Kasumi-1 (cell line): ENCODE measurements at places on chromosomes 16 and 17.

GRCh38 chr16:55184052-55184451 lies 140.0 kb upstream of the IRX6 start:
- no peak for DNase-seq

DNA sequence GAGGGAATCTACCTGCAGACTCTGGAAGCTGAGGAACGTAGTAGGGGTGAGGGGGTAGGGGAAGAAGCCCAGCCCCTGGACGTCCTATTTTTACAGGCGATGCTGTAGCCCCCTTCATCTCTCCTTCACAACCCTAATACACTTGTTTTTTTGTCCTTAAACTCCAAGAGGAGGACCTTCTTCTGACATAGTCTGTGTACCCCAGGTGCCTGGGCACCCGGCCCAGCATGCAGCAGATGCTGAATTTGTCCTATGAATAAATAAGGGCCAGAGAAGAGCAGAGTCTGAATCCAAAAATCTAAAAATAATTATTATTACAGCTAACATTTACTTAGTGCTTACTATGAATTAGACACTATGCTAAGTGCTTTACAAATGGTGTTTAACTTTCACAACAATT lies 5.1 kb downstream of the KIF18B start:
- DNase-seq: no peak

DNA sequence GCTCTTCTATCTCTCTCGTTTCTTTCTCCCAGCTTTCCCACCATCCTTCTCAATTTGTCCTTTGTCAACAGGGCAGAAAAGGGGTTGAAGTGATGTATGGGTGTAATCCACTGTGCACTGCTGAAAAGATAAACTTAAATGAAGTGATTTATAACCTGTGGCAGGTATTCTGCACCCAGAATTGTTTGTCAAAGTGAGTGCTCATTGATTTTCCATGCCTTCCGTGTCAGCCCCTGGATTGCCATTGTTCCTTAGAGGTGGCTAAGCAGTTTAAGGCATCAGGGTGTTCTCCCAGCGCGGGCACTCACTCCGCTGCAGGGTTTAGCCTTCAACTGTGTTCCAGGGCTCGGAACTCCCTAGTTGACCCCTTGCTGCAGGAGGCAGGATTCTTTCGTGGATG lies 82.9 kb downstream of the PITPNC1 start:
- no peak for DNase-seq

DNA sequence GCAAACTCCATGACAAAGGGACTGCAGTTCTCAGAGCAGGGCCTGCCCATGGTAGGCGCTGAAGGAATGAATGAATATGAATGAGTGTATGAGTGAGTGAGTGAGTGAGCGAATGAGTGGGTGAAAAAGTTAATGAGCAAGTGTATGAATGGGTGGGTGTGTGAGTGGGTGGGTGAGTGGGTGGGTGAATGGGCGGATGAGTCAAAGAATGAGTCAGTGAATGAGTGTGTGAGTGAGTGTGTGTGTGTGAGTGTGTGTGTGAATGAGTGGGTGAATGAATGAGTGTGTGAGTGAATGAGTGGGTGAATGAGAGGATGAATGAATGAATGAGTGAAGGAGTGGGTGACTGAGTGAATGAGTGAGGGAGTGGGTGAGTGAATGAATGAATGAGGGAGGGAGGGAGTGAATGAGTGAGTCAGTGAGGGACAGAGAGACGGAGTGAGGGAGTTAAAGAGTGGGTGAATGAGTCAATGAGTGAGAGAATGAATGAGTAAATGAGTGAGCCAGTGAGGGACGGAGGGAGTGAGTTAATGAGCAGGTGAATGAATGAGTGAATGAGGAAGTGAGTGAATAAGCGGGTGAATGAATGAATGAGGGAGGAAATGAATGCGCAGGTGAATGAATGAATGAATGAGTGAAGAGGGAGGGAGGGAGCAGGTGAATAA lies 11.1 kb upstream of the CHMP6 start:
- no peak for DNase-seq

DNA sequence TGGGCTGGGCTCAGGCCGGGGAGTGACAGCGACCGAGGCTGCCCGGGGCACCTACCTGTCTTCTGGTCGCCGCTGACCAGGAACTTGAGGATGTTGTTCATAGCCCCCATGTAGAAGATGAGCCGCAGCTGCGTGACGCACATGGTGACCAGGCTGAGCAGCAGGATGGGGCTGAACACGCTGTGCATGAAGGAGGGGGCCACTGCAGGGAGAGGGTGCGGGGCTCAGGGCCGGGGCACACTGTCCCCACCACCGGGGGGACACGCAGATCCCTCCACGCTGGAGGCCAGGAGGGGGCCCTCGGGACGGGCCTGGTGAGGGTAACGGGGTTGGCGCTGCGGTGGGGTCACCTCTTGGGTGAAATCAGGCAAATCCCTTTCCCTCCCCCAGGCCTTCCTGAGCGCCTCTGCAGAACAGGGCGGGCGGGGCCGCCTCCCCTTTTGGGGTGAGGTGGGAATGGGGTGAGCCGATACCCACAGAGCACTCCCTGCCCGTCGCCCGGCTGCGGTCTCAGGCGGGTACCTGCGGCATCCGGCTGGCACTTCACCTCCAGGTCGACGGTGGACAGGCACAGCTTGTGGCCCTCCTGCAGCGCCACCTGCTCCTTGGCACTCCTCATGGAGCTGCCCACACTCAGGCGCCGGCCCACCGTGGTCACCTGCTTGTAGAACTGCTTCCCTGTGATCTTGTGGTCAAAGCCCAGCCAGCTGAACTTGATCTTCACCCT lies 28.3 kb upstream of the PITPNA start:
- no peak for DNase-seq

- DNase-seq: peak; percentile 96
These were observed at the start of gene NHERF1 for GRCh38 chr17:74748529-74749278. TSS of gene NHERF1 (plus strand) at chr17:74748628. CDS start at chr17:74748847, 219 bp downstream.

DNA sequence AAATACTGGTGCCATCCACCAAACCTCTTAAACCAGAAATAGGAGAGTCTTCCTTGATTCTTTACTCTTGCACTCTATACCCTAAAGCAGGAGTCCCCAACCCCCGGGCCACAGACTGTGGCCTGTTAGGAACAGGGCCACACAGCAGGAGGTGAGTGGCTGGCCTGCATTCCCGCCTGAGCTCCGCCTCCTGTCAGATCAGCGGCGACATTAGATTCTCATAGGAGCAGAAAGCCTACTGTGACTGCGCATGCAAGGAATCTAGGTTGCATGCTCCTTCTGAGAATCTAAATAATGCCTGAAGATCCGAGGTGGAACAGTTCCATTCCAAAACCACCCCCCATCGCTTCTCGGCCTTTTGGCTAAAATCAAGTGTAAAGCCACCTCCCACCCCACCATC lies 30.3 kb upstream of the SRCIN1 start:
- no peak for DNase-seq

DNA sequence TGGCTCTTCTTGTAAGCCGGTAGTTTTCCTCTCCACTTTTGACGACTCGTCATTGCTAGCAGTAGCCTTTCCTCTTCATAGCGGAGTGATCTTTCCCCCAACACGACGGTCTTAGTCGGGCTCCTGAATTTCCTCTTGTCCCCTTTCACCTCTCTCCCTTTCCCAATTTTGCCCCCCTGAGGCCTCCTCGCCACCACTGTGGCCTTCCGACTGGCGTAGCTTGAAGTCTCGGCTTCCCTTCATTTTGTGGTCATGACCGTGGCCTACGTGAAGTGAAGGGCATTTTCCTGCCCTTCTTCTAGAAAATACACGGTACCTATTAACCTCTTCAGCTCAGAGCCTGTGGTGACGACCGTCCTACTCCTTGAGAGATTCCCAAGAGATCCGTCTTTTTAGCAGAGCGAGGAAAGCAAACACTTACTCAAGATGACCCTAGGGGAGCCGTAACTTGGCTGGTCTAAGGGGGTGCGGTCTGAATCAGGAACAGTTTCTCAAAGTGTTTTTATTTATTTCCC lies 787 bp downstream of the PRKAR1A start:
- DNase-seq: peak; percentile 40

DNA sequence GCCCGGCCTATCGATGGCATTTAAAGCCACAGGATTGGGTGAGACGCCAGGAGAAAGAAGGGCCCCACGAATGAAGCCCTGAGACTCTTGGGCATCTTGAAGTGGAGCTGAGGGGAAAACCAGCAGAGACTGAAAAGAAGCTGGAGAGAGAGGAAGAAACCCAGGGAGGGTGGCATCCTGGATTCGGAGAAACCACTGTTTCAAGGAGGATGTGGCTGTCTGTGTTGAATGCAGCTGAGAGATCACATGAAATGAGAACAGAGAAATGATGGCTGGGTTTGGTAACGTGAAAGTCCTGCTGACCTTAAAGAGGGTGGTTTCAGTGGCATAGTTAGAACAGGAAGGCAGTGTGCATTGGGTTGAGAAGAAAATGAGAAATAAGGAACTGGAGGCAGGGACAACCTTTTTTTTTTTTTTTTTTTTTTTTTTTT lies 3.8 kb downstream of the TNFSF12 start:
- DNase-seq: peak; percentile 49

GRCh38 chr16:79269211-79269863 lies 331.2 kb downstream of the MAF start:
- no peak for DNase-seq

- DNase-seq: no peak
These were observed 113.3 kb downstream of the XYLT1 start for GRCh38 chr16:17357307-17358062.

DNA sequence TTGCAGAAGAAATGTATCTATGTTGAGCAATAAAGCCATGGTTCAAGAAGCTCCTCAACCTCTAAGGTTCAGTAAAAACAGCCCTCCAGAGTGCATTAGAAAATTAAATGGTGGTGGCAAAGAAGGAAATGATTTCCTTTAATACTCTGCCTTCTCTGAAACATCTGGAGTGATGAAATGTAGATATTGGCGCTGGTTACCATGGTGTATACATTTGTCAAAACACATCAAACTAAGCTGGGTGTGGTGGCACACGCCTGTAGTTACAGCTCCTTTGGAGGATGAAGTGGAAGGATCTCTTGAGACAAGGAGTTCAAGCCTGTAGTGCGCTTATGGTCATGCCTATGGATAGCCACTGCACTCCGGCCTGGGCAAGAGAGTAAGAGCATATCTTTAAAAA lies 6.0 kb downstream of the CAPNS2 start:
- DNase-seq: no peak

DNA sequence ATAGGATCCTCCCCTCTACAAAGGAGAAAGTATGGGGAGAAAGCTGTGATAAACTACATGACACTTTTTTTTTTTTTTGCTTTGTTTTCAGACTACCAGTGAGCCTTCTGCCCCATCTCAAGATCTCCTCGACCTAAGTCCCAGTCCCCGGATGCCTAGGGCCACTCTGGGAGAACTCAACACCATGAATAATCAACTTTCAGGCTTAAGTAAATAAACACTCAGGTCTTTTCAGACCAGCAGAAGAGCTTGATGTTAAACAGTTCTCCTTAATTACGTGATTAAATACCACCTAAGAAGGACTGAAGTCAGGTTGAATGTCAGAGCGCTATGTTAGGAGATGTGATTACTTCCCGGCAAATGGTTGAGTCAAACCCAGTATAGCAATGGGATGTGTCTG lies 31.4 kb downstream of the COX11 start:
- no peak for DNase-seq

DNA sequence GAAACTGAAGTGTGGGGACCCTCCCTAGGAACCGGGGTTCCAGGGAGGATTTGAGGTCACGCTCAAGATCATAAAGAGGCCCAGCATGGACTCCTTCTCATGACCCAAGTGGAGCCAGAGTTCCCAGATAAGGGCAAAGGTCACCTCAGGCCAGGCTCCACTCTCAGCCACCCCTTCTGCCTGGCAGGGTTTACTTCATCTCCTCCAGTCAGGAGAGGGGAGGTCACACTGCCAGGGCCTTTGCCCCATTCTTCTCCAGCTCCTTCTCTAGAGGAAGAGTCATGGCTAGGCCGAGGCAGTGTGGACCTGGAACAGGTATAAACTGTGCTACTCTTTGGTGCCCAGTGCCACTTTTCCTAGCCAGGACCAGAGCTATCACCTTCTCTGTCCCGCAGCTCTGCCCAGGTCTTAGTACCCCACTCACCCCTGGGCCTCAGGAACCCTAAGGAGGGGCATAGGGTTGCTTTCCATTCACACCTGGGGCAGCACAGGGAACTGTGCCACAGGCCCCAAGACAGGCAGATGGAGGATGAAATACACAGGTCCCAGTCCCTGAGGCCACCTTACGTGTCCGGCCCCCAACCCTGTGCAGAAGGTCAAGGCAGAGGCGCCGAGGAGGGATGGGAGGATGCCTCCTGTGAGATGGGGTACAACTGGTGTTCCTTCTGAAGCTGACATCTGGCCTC lies 879 bp upstream of the ACSF2 start:
- DNase-seq: no peak

DNA sequence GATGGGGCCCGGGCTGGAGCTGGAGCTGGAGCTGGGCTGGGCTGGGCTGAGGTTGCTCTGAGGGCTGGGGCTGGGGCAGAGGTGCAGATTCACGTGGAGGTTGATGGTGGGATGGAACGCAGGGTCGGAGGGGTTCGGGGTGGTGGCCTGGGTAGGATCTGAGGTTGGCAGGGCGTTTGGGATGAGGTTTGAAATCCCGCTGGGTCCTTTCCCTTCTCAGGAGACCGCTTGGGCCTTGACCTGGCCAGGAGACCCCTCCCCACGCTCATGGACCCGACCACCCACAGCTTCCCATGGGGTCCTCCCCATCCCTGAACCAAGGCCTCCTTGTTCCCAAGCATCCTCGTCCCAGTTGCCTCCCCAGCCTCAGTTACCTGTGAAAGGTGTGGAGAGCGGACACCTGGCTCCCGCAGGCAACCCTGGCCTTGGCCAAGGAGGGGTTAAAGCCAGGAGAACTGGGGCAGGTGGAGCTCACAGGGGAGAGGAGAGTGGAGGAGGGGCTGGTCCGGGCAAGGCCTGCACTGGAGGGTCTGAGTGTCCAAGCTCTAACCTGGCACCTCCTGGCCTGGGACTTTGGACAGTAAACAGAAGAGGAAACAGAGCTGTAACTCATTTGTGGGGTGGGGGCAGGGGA lies at the start of gene ASGR2:
ASGR2 (minus strand) TSS at position 582 of the 634 bp plus-strand sequence. CDS start 582 bp downstream, outside the sequence.
- DNase-seq: no peak

GRCh38 chr17:57677858-57678257 lies 67.2 kb downstream of the CCDC182 start:
- no peak for DNase-seq

DNA sequence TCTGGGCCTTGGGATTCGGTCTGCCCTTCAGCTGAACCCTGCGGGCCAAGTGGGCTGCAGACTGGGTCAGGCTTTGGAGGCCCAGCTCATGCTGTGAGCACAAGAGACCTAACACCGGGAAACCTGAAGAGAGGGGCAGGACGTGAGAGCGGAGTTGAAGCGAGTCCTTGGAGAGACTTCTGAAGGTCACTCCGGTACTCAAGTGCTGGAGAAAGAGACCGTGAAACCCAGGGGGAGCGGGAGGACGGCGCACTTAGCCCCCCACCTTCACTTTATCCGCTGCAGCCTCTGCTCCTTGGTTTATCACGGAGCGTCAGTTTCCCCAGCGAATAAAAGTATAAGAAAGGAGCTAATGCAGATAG lies 361 bp downstream of the UQCRC2 start:
- DNase-seq: no peak

GRCh38 chr16:82329504-82330192 lies 159.6 kb upstream of the MPHOSPH6 start:
- DNase-seq: no peak

DNA sequence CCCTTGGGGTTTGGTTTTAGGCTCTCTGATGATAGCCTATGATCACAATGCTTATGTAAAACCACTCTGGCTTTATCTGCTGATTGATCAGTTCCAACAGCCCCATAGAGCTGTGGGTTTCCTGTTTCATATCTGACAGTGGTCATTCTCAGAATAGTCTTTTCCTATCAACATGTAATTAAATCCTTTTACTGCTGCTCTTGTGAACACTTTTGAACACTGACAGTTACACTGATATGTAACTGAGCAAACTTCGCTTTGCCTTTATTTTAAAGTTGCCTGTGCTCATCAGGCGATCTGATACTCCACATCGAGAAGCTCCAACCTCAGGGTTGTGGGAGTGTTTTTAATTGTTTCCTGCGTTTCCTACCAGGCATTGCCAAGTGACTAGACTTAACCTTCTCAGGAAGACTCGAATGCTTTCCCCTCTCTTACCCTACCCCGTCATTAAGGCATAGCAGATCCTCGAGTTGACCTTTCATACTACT lies 17.3 kb upstream of the CLEC18B start:
- DNase-seq: peak; percentile 78
